ENCODE measurements at places on chromosomes 6 and 20.

- no peak for DNase-seq
These were observed 166.1 kb upstream of the OPRM1 start for GRCh38 chr6:153872946-153873345.

DNA sequence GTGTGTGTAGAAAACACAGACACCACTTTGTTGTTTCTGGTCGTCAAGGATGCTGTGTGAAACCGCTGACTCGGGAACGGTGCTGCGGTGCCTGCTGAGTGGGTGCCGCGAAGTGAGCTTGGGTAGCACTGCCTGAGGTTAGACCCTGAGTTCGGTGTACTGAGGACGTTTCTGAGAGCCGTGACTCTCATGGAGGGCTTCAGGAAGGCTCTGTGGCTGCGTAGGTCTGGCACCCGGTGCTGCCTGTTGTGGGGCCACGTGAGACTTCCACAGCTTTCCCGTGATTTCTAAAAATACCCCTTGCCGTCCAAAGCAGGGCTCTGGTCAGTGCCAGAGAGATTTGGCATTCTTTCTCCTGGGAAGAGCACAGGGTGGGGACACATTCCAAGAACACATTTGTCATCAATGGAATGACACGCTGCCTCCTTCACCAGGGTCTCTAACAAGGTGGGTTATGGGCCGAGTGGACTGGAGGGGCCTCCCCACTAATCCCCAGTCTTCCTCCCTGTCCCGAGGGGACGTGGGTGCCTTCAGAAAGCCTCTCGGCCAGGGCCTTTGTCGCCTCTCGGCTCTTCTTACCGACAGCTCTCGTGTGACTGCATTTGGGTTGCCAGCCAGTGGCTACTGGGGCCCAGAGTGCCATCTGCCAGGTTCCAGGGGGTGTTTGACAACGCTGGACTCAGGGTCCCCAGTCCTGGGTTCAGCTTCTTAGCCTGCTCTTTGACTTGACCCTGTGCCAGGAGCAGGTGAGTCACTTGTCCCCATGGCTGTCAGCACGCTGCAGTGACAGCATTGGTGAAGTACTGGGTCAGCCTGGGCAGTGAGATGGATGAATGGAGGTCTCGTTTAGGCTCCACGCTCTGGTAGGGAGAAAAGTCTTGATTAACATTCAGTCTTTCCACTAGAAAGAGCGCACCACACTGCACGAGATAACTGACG is 62.2 kb downstream of the SYNJ2 start:
- no peak for DNase-seq

GRCh38 chr6:127263481-127263880 is 3.2 kb upstream of the RNF146 start:
- DNase-seq, result no peak

DNA sequence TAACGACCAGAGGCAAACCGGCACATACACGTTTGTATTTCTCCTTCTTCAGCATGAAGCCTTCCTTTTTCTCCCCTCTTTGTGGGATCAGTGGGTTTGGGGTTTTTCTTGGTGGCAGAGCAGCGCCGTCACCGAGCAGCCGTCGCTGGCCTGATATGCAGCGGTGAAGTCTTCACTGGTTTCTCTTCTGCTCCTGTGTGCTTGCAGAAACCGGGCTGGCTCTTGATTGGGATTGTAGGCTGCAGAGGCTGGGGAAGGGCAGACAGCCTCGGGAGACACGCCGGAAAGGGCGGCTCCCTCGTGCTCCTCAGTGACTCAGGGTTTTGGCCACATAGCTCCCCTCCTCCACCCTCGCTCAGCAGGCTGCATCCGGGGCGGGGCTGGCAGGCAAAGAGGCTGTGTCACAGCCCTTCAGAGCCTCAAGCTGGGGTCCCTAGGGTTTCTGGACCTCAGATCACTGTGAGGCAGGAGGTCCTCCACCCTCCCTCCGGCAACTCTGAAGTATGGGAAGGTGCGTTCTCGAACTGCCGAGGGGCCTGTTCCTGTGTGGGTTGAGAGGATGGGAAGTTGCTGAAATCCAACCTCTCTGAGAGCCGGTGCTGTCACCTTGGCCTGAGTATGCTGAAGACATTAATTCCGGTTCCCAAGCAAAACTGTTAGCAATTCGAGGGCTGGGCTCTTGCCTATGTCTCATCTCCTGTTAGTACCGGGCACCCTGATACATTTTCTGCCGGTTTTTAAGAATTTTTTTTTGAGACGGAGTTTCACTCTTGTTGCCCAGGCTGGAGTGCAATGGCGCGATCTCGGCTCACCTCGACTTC is 24.2 kb downstream of the NQO2 start:
- DNase-seq, result peak; percentile 85

- no peak for DNase-seq
These were observed 98.5 kb downstream of the GJA10 start for GRCh38 chr6:89992818-89993217.

- DNase-seq, result no peak
These were observed 55.1 kb downstream of the MYLK4 start for GRCh38 chr6:2695454-2696095.

DNA sequence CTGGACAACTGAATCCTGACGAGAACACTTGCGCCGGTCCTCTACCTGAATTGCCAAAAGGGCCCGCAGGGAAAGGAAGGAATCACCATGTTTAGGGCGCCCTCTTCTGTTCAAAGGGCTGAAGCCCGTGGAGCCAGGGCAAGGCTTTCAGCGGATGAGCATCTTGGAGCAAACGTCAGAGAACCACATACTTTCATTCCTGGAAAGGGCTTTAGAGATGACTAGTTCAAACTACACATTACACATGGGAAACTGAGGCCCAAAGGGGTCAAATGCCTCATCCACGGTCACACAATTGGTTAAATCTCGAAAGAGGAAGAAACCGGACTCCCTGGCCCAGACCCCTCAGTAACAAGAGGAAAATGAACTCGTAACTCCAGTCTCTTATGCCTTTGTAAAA is 11.5 kb upstream of the ZNF133 start:
- peak; percentile 37 for DNase-seq

DNA sequence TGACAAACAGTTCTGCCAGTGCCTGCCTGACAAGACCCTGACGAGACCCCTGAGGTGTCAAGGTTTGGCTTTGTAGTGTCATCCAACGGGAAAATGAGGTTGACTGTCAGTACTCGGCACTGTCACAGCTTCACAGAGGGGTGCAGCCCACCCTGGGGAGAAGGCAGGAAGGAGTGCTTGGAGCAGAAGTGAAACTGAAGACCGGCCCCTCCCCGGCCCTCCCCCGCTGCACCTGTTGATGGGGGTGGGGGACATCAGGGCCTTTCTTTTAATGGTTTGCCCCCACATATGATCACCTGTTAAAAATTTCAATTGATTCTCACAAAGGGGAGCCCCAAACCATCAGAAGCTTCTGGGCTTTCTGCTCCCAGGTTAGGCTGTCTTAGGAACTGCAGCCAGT is 6.8 kb downstream of the PMEPA1 start:
- DNase-seq, result no peak

- no peak for DNase-seq
These were observed 18.7 kb downstream of the TFEB start for GRCh38 chr6:41716516-41717391.

DNA sequence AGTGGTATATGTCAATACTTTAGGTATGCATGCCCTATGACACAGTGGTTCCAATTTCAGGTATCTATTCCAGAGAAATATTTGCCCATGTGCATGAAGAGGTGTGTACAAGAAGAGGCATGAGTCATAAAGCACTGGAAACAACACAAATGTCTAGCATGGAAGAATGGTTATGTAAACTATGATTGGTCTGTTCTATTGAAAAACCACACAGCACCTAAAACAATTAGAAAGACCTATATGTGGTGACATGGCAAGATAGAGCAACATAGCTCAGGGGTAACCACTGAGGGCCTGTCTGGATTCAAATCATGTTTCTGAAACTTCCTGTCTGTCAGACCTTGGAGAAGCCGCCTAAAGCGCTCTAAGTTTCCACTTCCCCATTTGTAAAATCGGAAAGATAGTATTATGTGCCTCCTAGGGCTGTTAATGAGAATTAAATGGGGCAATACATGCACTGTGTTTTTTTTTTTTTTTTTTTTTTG is 76.0 kb upstream of the SHLD1 start:
- DNase-seq, result peak; percentile 30

DNA sequence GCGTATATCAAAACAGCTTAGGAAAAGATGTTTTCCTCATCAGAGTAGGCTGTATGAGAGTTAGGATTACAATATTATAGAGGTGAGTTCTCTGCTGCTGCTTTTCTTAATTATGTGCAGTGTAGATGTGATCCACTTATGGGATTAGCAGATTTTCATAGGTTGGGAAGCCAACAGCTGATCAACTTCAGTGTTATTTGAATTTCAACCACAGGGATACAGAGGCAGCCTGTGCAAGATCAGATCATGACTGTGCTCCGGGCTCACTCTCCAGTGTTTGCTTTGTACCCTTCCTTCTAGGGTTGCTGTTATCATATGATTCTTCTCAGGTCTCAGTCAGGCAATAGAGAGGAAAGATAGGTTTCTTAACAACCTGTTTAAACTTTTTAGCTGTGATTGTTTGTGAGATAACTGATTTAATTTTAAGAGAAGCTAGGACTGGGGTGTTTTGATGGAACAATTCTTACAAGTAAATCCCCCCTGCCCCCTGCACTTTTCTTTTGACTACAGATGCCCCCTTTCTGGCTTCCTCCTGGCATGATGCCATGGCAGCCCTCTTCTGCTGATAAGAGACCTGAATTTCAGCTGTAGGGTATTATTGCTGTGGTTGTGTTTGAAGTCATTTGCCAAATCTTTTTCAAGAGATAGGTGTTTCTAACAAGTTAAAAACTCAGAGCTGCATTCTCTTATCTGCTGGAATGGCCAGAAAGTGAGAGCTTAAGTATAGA is 8.5 kb downstream of the RNF8 start:
- DNase-seq, result no peak

DNA sequence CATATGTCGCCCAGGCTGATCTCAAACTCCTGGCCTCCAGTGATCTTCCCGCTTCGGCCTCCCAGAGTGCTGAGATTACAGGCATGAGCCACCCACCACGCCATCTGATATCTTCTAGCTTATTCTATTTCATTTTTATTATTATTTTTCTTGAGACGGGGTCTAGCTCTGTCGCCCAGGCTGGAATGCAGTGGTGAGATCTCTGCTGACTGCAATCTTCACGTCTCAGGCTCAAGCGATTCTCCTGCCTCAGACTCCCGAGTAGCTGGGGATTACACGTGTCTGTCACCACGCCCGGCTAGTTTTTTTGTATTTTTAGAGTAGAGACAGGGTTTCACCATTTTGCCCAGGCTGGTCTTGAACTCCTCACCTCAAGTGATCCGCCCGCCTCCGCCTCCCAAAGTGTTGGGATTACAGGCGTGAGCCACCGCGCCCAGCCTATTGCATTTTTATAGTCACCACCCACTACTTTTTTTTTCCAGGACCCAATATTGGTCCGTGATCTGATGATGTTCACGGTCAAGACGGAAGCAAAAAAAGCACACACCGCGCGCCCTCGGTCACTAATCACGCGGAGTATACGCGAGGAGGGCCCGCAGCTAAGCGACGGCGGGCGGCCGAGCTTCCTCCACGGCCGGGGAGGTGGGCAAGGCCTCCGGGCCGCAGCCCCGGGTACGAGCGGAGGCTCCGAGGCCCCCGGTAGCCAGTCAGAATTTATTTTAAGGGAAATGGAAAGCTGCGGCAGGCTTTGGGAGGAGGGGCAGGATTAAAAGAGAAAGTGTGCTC is 1.1 kb upstream of the LSM14B start:
- DNase-seq, result no peak

- DNase-seq, result no peak
These were observed 907 bp upstream of the HLA-B start for GRCh38 chr6:31357886-31358285.

DNA sequence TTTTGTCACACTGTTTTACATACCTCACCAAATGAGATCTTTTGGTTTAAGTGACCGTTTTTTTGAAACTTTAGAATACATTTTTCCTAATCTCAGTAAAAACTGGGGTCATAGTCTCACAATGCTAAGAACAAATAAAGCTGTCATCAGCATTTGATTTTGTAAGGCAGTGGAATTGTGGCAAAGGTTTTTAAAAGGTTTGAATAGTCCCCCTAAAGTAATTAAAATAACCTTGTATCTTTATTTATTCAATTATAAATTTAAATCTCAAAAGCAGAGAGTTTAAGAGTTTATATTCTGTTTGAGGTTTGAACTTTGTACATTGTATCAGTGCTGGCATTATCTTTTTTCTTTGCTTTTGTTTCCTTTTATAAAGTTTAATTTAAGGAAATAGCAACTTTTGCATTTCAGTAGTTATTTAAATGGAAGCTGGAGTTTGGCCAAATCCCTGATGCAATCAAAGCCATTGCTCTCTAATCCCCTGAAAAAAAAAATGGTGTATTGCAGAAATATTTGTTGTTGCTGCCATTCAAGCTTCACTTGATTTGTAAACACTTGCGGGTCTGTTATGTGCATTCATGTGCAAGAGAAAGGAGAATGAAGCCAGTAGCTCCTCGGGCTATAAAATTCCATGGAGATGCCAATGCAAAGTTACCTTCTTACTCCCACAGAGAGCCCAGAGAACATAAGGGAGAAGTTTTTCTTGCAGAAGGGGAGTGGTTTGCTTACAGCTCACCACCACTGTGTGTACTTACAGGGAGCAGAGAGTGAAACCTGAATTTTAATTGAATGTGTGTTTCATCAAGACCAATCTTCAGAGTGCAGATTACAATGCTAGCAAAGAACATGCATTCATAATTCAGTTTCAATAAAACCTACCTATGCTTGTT is 391.8 kb downstream of the ARHGAP18 start:
- no peak for DNase-seq

DNA sequence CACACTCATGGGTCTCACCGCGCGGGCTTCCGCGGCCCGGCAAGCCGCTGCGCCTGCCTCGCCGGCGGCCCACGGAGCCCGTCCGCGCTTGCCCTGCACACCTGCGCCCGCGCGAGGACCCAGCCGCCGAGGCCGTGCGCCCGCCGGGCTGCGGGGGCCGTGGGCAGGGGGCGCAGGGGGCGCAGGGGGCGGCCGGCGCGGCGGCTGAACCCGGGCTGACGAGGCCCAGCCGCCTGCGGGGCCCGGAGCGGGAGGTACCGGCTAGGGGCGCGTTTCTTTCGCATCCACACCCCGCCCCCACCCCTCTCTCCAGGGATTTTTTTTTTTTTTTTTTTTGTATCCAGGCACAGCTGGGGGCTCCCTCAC is 43.8 kb upstream of the OSTM1 start:
- DNase-seq, result no peak

DNA sequence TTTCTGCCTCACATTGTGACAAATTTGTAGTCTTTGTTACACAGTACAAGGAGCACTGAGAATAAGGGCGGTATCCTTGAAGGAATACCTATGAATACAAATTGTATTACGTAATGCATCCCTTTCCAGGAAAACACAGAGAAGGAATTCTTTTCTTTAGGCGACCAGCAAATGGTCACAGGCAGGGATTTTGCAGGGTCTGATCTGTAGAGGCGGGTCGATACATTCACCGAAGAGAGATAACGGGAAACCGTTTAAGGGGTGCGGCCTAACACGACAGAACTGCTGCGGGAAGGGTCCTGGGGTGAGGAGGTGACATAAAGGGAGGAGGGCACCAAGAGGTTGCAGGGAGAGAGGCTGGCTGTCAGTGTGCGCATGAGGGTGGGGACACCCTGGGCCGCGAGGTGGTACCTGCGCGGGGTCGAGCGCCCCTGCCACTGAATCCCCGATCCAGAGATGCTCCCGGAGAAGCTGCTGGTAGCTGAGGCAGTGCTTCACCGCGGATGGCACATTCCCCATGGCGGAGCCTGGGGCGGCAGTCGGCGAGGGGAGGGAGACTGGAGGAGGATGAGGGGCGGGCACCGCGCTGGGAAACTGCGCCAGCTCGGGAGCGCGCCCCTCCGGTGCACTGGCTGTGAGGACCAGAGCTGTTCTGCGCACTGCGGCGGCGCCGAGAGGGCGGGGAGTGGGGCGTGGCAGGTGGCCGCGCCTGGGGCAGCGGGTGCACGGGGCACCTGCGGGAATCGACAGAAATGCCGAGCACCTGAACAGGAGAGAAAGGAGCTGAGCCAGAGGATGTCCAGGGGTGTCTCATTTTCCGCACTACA is at the start of gene HMGCLL1:
HMGCLL1 (minus strand) TSS at position 656 of the 827 bp plus-strand sequence; CDS start at position 519, 137 bp downstream.
- no peak for DNase-seq

Data from activated CD4-positive, alpha-beta T cell treated with anti-CD3 and anti-CD28 coated beads, Interleukin-2, amount 50 U/mL, for 4 hours (primary cell).